Germinal center (tissue), 1 donor: ENCODE measurements at places on chromosomes 7 and 10.

- DNase-seq = no peak
These were observed 89.2 kb downstream of the CUL2 start for GRCh38 chr10:35000936-35001335.

GRCh38 chr7:91633013-91633441 is 247.5 kb downstream of the MTERF1 start:
- DNase-seq = no peak

GRCh38 chr10:3844491-3845025 is 59.5 kb upstream of the KLF6 start:
- DNase-seq = no peak

DNA sequence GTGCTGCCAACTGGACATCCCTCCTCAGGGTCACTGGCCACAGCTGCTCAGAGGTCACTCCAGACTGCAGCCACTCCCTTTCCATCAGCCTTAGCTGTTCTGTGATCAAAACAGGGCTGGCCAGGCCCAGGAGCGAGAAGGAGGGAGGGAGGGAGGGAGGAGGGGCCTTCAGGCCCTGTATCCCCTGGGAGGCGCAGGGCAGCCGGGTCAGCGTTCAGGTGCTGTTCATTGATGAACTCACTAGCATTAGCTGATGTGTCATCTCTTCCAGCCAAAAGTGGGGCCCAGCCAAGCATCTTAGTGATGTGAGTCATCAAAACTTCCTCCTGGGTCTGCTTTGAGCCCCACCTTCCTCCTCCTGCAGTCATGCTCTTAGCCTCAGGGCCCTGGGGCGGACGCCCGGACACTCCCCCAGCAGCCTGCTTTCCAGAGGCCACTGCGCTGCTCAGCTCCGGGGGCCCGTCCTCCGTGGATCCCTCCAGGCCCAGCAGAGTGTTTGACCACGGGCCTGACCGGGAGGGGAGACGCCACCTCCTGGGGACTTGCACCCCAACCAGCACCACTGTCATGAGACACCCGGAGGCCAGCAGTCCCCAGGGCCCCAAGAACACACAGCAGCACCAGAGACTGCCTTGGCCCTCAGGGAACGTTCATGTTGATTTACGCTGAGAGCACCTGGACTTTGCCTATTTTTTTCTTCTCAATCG is 149.2 kb downstream of the PRKAG2 start:
- DNase-seq = no peak

GRCh38 chr7:105245398-105246114 is 143.2 kb downstream of the SRPK2 start:
- DNase-seq = no peak

GRCh38 chr10:56632537-56632936 is 271.5 kb upstream of the ZWINT start:
- no peak for DNase-seq
